H4 (cell line): ENCODE measurements at places on chromosomes 6 and 20. TPM values are rescaled to one million over a fixed set of nuclear protein-coding genes. Genes with fewer than 3 reads are reported as not detected.
A peak's percentile ranks its signal among the peaks of the same experiment; 100 is the strongest.

- no peak for DNase-seq
Measured at GRCh38 chr6:121321282-121321681, 13.0 kb downstream of the TBC1D32 start.

GRCh38 chr6:45727819-45728449 is 287.7 kb downstream of the CLIC5 start:
- DNase-seq: no peak

- DNase-seq: no peak
Measured at GRCh38 chr6:34179106-34179720, 33.3 kb upstream of the GRM4 start.

MCUR1 gene
- 19.0 and 25.1 TPM in 2 replicates for total RNA-seq

DNA sequence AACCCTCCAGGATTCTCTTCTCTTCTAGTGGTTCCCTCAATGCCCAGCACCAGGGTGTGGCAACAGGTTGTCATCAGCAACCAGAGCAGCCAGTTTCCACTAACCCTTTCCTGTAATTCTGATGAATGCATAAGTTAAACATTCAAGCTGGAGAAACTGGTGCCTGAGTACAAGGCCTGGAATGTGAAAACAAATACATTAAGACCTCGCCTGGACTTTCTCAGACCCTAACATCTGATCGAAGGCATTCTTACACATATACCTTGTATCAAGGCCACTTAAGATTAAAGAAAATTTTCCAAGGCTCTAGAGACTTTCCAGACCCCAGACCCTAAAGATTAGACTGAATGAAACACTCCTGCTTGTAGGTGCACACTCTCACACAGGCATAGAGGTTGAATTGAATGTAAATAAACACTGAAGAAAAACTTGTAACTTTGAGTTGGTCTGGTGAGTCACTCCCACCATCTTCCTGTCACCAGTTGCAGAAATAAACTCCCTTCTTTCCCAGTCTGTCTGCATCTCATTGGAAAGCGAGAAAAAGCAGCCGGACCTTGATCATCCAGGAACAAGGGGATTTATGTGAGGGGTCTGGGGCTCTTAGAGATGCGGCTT is 9.0 kb downstream of the LRP11 start:
- peak; percentile 75 for DNase-seq

DNA sequence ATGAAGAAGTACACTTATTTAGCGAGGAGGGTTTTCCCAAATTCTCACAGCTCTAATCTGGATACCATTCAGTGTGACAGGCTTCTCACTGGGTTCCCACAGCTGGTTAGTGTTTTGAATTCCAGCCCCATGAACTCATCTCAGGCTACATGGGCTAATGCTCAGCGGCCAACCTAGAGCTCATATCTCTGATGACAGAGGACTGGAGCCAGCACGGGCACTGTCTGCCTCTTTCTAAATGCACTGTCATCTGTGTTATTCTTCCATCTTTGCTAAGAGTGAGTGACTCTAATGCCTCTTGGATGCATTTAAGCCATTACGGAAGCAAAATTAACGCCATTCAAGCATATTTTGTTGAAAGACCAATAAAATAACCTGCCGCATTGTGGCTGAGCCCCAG is 308.9 kb upstream of the JAG1 start:
- peak; percentile 72 for DNase-seq

DNA sequence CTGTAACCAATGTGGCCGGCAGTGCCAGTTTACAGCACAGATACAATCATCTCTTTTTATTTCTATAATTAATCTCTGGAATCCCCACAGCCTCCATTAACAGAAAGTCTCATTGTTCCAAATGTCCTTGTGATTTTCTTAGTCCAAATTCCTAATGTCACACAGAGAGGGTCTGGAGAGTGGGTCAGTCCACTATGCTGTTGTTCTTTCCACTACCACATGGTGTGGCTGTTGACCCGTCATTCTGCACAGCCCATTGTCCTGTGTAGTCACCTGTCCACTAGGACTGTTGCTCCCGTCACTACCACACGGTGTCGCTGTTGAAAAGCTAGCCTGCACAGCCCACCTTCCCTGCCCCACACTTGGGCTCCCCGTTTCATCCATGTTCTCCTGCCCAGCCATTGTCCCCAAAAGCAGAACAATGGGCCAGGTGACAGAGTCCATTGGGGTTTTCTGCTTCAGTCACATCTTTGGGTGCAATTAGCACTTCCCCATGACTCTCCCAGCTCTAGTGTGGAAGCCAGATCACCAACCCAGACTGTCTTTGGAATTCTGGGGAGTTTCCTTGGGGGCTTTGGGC is 8.6 kb upstream of the LBP start:
- DNase-seq: peak; percentile 34

DNA sequence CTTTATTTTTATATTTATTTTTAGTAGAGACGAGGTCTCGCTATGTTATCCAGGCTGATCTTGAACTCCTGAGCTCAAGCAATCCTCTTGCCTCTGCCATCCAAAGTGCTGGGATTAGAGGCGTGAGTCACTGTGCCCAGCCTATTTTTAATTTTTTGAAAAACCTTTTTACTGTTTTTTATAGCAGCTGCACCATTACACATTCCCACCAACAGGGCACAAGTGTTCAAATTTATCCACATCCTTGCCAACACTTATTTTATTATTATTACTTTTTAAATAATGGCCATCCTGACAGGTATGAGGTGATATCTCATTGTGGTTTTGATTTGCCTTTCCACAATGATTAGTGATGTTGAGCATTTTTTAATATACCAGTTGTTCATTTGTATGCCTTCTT is 42.5 kb downstream of the PACSIN1 start:
- no peak for DNase-seq

- DNase-seq: no peak
Measured at GRCh38 chr20:49790077-49790798, 22.4 kb upstream of the SLC9A8 start.

LRRC1 gene
- 7.9 and 10.3 TPM in 2 replicates for total RNA-seq

CTCFL gene
- not detected in 2 replicates for total RNA-seq

SPTLC3 gene
- total RNA-seq: 4.0 and 5.5 TPM in 2 replicates

GRCh38 chr6:124073021-124073420 is 269.4 kb downstream of the NKAIN2 start:
- no peak for DNase-seq

TP53INP2 gene
- total RNA-seq: 4.2 and 6.1 TPM in 2 replicates

CLPSL2 gene
- total RNA-seq: 5.7 TPM in 1 of 2 replicates, not detected in the other

POM121L2 gene
- total RNA-seq: not detected in 2 replicates

KIF25 gene
- total RNA-seq: 0.51 and 2.3 TPM in 2 replicates

SLC25A27 gene
- 1.4 TPM in 1 of 2 replicates, not detected in the other for total RNA-seq

DNA sequence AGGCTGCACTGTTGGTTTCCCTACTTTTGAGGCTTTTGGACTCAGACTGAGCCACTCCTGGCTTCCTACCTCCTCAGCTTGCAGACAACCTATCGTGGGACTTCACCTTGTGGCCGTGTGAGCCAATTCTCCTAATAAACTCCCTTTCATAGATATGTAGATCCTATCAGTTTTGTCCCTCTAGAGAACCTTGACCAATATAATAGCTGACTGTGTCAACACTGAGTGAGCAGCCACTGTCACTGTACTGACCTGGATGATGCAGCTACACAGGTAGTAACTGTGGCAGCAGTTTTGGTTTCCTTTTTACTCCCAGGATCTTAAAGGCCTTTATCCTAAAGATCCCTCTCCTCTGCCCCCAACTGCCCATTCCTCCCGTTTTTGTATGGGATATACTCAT is 70.2 kb downstream of the SLC22A3 start:
- no peak for DNase-seq

DNA sequence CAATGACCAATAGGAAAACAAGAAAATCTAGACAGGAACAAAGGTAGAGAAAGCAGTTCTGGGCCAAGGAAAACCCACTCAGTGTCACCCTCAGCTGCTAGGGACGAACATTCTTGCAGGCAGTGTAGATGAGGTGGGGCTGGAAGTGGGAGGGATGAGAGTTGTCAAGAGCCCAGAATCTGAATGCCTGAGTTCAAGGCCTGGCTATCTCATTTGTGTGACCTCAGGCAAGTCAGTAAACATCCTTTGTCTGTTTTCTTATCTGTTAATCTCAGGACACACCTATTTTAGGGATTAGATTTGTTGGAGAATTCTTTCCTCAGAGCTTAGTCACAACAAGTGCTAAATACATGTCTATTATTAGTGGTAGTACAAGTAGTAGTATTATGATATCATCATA is 50.9 kb upstream of the KIF16B start:
- DNase-seq: no peak

HAO1 gene
- total RNA-seq: not detected in 2 replicates

DNA sequence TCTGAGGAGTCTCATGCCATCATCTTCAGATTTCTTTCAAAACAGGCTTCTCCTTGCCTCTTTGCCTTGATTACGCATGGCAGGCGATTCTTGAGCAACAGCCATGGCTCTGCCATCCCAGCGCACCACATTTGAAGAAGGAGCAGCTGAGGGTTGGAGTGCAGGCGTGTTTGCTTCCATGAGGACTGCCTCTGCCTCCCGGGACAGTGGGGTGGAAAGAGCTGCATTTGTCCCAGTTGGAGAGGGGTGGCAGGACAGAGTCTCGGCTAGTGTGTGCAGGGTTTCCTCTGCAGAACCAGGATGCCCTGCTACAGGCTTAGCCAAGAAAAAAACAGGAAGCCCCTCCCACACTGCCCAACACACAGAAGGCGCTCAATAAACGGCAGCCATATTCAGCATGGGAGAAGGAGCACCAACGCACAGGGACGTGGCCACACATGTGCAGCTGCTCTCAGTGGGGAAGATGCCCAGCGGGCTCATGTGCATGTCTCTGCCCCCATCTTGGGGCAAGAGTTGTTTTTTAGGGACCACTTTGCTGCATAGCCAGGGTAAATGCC is 36.6 kb downstream of the IRF4 start:
- DNase-seq: no peak

GRM1 gene
- 0.02 and 0.53 TPM in 2 replicates for total RNA-seq

- no peak for DNase-seq
Measured at GRCh38 chr6:1386038-1386709, 3.2 kb upstream of the FOXF2 start.

- DNase-seq: peak; percentile 15
Measured at GRCh38 chr6:67888886-67889681, 746.0 kb upstream of the ADGRB3 start.

- DNase-seq: no peak
Measured at GRCh38 chr20:59124296-59125029, 39.2 kb upstream of the ZNF831 start.

GRCh38 chr20:4508773-4509172 is 212.9 kb upstream of the PRND start:
- no peak for DNase-seq

UBD gene
- total RNA-seq: 0.99 and 1.1 TPM in 2 replicates

DNA sequence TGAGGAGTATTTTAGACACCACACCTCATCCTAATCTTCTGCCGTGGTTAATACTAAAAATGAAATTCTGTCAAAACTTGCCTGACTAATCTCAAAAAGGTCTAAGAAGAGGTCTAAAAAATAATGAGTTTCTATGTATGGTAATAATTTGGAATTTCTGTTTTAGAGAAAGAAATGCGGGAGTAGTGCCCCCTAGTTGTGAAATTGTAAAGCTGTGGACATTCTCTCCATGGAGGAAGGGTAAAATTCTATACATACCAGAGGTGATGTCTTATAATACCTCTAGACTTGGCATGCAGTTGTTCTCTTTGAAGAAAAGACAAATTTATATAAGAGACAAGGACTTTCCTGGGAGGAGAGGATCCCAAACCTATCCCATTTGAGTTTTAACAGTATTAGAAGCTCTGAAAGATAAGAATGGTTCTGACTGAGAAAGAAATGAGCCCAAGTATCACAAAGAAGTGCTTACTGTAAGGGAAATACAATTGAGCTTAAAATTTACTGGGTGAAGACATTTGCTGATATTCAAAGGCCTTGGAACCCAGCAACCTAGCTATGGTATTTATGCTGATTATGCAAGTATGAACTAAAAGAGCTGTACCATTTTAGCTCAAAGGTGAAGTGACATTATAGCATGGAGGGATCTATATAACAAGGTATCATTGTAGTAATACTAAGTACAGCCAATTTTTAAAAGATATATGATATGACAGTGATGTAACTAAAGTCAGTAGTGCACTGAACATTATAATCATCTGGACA is 5.1 kb upstream of the EPHA7 start:
- DNase-seq: no peak

GRCh38 chr6:114061116-114061515 is 90.2 kb upstream of the HDAC2 start:
- no peak for DNase-seq

DNA sequence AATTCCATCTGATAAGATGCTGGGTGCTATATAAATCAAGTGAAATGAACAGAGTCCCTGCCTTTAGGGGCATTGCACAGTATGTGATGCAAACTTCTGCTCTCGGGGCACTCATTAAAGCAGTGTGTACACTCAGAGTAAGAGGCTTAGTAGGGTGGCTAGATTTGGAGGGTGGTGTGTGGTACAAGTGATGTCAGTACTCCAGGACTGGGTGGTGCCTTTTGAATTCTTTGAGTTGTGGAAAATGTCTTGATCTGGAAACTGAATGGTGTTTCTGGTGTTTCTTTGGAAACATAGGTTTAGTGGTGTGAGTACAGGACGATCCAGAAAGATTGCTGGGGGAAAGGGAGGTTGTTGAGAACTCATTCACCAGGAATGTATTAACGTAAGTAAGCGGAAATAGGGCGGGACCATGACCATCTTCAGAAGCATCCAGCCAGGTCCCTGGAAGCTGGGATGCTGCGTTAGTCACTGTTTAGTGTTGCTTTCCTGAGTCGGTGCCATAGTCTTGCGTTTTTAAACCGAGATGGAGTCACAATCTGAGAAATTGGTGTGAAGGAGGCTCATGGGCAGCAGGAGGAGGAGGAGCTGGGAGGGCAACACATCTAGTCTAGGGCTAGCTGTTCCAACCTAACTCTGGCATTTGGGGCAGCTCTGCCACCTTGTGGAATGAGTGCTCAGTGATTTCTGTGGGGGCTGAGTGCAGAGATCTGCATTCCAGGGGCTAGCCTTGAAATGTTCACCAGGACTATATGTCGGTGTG is 70.3 kb downstream of the SCAND1 start:
- peak; percentile 87 for DNase-seq

EIF6 gene
- total RNA-seq: 228 and 244 TPM in 2 replicates

DNA sequence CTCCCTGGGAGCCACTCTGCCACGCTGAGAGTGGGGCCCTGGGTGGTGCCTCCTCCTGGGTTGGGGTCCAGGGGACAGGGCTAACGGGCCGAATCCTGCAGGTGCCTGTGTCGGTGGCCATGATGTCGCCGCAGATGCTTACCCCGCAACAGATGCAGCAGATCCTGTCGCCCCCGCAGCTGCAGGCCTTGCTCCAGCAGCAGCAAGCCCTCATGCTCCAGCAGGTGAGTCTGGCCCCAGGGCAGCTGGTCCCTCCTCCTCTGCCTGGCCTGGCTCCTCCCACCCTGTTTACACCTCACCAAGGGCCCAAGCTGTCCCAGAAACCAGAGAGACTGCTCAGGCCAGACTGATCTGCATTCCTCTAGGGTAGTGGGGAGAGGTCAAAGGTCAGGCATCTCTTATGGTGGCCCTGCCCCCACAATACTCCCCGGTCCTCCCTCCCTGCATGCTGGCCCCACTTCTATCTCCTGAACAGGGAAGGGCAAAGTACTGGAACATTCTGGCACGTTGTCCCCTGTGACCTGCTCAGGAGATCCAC is 38.6 kb downstream of the FOXP4 start:
- DNase-seq: no peak

GRCh38 chr20:38098952-38099351 is 65.4 kb downstream of the RPRD1B start:
- no peak for DNase-seq

BTN1A1 gene
- total RNA-seq: not detected in 2 replicates

GRCh38 chr6:127267646-127268625 is 1.3 kb downstream of the RNF146 start:
- DNase-seq: no peak

- DNase-seq: no peak
Measured at GRCh38 chr6:83199173-83199862, 6.2 kb downstream of the RWDD2A start.
